Activated naive CD4-positive, alpha-beta T cell treated with Interleukin-2 at 50 U/mL for 16 hours (primary cell): ENCODE measurements at places on chromosomes 13 and 19.
A peak's percentile ranks its signal among the peaks of the same experiment; 100 is the strongest.

DNA sequence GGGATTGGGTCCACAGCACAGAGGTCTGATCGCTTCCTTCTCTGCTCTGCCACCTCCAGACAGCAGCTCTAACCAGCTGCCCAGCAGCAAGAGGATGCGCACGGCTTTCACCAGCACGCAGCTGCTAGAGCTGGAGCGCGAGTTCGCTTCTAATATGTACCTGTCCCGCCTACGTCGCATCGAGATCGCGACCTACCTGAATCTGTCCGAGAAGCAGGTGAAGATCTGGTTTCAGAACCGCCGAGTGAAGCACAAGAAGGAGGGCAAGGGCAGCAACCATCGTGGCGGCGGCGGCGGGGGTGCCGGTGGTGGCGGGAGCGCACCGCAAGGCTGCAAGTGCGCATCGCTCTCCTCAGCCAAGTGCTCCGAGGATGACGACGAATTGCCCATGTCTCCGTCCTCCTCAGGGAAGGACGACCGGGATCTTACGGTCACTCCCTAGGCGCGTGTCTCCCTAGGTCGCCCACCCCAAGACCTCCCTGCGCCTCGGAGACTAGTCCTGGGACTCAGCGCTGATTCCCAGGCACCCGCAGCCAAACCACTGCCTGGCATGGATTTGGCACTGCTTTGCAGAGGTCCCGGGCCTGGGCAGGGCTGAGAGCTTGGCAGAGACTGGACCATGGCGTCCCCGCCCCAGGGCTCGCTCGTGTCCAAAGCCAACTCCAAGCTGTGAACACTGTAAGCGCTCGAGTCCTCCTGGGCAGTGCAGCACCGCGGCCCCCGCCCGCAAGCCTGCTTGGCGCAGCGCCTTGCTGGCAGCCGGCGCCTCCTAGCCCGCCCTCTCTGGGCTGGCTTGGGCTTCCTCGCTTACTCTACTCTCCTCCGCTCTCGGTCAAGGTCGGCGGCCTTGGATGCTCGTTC is 1.5 kb downstream of the GSX1 start:
- no peak for DNase-seq

- no peak for DNase-seq
Observed at GRCh38 chr19:49613374-49613773, 22.4 kb downstream of the PRR12 start.

- no peak for DNase-seq
Observed at GRCh38 chr13:62375653-62376052, 960.0 kb upstream of the PCDH20 start.

DNA sequence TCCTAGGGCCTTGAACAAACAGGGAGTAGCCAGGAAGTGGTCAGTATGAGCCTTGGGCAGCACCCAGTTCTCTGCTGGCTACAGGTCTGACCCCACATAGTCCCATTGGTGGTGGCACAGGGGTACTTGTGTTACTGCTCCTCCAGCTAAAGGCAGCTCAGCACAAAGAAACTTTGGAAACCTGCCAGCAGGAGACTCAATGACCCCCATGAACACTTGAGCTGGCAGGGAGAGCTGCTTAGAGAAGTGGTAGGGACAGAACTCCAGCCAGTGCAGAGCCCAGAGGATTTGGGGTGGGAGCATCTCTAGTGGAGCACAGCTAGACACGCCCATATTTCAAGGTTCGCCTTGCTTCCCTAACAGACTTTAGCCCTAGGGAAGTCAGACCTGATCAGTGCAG is 10.4 kb upstream of the ZNF586 start:
- no peak for DNase-seq

DNA sequence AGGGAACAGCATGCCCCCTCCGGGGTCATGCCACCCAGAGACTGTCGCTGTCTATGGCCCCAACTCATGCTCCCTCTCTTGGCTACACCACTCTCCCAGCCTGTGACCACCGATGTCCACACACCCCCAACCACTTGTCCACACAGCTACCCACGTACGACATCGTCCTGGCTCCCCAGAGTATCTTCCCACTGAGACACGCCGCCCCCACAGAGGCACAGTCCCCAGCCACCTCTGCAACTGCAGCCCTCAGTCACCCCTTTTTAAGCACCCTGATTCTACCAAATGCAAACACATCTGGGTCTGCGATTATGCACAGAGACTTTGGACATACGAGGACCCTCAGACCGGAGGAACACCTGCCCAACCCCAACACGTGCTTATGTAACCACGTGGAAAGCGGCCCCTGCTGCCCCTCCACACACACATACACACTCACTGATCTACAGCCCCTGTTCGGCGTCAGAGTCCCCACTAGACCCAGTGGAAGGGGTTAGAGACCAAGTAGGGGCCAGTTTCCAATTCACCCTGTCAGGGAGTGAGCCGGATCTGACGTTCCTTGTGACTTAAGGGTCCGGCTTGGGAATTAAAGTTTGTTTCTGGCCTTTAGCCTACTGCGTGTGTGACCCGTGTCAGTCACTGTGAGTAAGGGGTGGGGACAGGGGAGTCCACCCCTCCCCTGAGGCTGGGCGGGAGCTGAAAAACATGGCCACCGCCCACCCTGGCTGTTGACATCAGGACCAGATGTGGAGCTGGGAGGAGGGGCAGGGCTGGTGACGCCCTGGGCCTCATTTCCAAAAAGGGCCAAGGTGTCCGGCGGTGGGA is 11.9 kb upstream of the AXL start:
- no peak for DNase-seq

DNA sequence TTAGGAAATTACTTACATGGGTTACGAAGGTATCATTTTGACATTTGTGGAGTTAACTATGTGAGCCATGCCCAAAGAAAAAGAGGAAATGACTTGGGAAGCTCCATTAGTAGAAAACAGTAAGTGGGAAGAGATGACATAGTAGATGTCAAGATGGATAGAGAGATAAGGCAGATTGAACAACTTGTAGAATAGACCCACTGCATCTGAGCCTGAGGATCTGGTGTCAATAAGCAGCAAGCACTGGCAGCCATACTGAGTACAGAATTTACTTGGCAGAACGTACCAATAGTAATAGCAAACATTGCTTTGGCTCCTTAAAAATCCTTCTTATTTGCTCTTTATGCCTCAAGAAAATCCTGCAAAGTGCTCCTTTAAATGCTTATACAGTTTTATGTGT is 203.8 kb downstream of the GPC6 start:
- no peak for DNase-seq

DNA sequence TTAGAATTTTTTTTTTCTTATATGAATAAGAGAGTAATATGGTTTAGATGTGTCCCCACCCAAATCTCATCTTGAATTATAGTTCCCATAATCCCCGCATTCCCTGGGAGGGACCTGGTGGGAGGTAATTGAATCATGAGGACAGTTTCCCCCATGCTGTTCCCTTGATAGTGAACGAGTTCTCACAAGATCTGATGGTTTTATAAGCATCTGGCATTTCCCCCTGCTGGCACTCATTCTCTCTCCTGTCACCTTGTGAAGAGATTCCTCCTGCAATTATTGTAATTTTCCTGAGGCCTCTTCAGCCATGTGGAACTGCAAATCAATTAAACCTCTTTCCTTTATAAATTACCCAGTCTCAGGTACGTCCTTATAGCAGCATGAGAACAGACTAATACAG is 205.7 kb downstream of the MYO16 start:
- no peak for DNase-seq

- no peak for DNase-seq
Observed at GRCh38 chr19:38975861-38976271, 324 bp upstream of the FBXO17 start.

- DNase-seq, result no peak
Observed at GRCh38 chr13:23427342-23427843, 6.1 kb downstream of the SACS start.

DNA sequence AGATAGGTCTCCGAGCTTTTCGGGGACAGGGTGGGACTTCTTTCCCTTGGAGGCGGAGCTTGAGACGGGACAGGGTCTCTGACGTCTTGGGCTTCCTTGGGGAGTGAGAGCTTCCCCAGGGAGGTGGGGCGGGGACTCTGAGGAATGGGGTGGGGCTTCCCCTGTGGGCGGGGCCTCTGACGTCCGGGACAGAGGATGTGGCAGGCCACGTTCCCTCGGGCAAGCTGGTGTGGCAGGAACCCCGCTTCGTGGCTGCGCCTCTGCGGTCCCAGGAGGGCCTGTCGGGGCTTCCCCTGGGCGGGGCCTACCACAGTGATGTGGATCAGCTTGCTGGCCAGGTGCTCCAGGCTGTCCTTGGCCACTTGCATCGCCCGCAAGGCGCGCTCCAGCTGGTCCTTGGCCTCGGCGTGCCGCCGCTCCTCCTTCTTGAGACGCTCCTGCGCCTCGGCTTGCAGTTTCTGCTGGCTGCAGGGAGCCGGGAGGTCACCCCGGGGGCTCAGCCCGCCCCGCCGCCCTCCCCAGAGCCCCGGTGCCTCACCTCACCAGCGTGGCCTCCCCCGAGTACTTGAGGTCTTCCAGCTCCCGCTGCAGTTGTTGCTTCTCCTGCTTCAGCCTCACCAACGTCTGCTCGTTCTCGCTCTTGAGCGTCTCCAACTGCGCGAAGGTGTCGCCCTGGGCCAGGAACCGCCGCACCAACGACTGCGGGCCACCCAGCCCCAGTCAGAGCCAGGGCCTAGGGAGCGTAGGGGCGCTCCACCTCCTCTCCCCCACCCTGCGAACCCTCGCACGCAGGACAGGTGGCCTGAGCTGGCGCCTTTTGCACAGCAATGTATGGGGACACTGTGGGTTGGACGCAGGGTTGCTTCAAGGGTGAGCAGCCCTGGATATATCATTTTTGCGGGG is 3.3 kb upstream of the RGL3 start:
- peak; percentile 59 for DNase-seq

GRCh38 chr19:21210037-21210621 is 68.3 kb downstream of the ZNF431 start:
- no peak for DNase-seq

- DNase-seq, result no peak
Observed at GRCh38 chr13:79427883-79428282, 21.8 kb upstream of the RBM26 start.

- no peak for DNase-seq
Observed at GRCh38 chr13:47621931-47622330, 379.1 kb downstream of the SUCLA2 start.

DNA sequence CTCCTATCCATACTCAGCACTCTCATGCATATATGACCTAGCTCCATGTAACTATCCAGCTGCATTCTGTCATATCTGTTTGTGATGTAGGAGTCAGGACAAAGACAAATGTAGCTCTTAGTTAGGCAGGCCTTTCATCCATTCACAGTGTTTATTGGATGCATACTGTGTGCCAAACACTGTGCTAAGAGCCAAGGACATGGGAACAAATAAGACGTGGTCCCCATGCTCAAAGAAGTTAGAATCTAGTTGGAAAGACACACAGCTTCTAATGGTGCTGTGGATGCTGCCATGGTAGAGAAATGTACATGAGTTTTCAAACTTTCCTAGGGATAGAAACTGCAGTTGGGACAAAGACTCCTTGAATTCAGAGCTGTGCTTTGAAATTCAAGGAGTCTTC is 31.7 kb upstream of the IL17D start:
- DNase-seq, result no peak

DNA sequence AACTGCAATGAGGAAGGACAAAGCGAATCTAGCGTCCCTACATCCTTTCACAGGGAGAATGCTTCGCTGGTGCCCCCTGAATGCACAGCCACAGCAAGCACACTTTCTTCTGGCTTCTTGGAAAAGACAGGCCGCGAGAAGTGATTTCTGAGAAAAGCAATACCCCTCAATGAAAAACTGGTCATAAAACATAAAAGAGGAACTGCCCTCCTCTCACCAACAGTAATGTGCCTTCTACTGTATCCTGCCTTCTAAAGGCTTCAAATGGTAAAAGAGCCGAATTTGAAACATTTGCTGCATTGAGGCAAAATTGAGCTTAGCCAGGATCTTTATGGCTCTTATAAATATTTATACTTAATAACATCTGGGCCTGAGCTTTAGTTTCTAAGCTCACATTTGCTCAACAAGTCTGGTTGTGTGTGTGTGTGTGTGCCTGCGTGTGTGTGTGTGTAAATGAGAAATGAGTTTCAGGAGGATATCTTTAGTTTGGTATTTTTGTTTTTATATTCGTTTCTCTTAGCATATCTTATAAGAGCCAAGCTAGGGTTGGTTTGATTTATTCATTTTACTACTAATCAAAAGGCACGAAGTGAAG is 246.1 kb upstream of the MAB21L1 start:
- no peak for DNase-seq

GRCh38 chr13:95182570-95183265 is 118.5 kb downstream of the ABCC4 start:
- no peak for DNase-seq

DNA sequence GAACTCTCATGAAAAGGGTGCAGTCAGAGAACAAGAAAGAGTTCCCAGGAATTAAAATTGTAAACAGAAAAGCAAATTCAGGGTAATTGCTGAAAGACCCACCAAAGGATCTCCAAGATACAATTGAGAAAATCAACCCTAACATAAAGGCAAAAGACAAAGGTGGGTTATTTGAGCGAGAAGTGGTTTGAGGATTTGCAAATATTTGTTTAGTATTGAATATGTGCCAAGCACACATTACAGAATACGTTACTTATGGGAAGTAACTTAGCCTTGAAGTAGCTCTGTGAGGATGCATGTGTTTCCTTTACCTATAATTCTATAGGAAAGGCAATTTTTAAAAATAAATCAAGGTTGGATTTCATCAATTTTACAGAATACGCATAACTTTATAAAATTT is 10.0 kb upstream of the CEACAM21 start:
- DNase-seq, result no peak

- DNase-seq, result no peak
Observed at GRCh38 chr13:29597706-29598105, 2.2 kb upstream of the SLC7A1 start.

DNA sequence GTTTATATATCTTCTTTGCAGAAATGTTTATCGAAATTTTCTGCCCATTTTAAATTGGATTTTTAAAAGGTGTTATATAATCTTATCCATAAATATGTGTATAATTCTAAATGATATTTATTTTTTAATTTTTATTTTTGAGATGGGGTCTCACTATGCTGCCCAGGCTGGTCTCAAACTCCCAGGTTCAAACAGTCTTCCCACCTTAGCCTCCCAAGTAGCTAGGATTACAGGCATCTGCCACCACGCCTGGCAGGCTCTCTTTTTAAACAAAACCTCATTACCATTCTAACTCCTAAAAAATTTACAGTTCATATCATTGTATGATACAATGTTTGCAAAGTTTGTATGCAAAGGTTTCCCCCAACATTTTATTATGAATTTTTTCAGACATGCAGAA is 7.2 kb downstream of the LGALS7B start:
- DNase-seq, result no peak

DNA sequence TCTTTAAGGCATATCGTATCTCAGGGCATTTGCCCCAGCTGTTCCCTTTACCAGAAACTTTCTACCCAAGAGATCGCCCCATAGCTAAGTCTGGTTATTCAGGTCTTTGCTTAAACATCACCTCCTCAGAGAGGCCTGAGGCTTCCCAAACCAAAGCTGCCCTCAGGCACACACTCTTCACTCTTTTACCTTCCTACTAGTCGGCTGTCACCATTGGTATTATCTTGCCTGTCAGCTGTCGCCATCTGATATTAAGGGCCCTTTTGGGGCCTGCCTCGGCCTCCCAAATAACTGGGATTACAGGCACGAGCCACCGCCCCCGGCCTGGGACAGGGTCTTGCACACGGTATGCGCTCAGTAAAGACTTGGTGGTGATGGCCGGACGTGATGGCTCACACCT is 1.0 kb downstream of the GADD45GIP1 start:
- no peak for DNase-seq

- no peak for DNase-seq
Observed at GRCh38 chr13:66612983-66613382, 617.2 kb downstream of the PCDH9 start.
